Activated CD4-positive, alpha-beta memory T cell treated with anti-CD3 and anti-CD28 coated beads for 36 hours (primary cell): ENCODE measurements at places on chromosomes 6 and 20. TPM values are rescaled to one million over a fixed set of nuclear protein-coding genes. Genes with fewer than 3 reads are reported as not detected.
A peak's percentile ranks its signal among the peaks of the same experiment; 100 is the strongest.

- no peak for DNase-seq
- H3K4me3 ChIP-seq: no peak overlapping the region
- no peak overlapping the region for H3K27ac ChIP-seq
- no peaks in the 10 kb centered on the region for H3K27me3 ChIP-seq
- no peaks in the 10 kb centered on the region for H3K4me1 ChIP-seq
Observed at GRCh38 chr6:7881765-7882500, 28.7 kb downstream of the TXNDC5 start.

The SMLR1 gene
- not detected for total RNA-seq

The LY6G5B gene
- 9.2 TPM for total RNA-seq

DNA sequence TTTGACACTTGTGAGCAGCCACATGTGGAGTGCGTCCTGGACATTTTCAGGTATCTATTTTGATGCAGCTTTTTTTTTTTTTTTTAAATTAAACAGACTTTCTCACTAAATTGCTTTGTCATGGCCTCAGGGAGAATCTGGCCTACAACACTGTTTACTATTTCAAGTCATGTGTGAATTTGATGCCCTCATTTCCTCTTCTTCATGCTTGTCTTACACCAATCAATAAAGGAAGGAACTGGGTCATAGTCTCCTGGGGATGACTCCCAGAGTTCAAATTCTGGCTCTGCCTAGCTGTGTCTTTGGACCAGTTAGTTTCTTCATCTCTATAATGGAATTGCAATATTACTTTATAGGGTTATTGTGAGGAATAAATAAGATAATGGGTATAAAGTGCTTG, 554.1 kb downstream of the PRKN start:
- DNase-seq: no peak
- H3K4me3 ChIP-seq: no peak overlapping the region
- no peaks in the 10 kb centered on the region for H3K4me1 ChIP-seq

DNA sequence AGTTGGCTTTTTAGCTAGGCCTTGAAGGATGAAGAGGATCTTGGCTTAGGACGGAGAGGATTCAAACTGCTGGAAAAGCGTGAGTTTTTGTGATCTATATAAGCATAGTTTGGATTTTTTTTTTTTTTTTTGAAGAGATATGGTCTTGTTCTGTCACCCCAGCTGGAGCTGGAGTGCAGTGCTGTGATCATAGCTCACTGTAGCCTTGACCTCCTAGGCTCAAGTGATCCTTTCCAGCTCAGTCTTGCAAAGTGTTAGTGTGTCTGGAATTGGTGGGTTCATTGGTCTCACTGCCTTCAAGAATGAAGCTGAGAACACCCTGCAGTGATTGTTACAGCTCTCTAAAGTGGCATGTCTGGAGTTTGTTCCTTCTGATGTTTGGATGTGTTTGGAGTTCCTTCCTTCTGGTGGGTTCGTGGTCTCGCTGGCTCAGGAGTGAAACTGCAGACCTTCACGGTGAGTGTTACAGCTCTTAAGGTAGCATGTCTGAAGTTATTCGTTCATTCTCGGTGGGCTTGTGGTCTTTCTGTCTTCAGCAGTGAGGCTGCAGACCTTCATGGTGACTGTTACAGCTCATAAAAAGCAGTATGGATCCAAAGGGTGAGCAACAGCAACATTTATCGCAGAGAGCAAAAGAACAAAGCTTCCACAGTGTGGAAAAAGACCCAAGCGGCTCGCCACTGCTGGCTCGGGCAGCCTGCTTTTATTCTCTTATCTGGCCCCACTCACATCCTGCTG, 37.5 kb upstream of the NUP153 start:
- H3K4me3 ChIP-seq: no peak overlapping the region
- DNase-seq: no peak
- no peaks in the 10 kb centered on the region for H3K4me1 ChIP-seq

The SOX18 gene
- total RNA-seq: not detected

DNA sequence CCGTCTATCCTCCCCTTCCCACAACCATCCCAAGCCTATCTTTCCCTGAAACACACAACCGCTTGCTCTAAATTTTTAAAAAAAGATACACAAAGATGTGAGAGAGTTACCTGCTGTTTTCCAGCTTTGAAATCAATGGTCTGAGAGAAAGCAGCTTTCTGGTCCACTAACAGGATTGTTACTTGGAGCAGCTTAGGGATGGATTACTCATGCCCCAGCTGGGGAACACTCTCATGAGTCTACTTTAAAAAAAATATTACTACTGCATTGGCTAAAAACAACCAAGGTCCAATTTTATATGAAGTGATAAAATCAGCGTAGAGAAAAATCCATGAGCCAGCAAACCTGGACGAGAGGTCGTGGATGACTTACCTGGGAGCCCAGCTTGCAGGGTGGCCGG, 29.6 kb upstream of the FOXC1 start:
- peaks cover 13% of the 10 kb centered on the region for H3K27me3 ChIP-seq
- no peaks in the 10 kb centered on the region for H3K36me3 ChIP-seq
- H3K4me1 ChIP-seq: no peaks in the 10 kb centered on the region
- no peak overlapping the region for H3K27ac ChIP-seq

The FUT9 gene
- not detected for total RNA-seq

DNA sequence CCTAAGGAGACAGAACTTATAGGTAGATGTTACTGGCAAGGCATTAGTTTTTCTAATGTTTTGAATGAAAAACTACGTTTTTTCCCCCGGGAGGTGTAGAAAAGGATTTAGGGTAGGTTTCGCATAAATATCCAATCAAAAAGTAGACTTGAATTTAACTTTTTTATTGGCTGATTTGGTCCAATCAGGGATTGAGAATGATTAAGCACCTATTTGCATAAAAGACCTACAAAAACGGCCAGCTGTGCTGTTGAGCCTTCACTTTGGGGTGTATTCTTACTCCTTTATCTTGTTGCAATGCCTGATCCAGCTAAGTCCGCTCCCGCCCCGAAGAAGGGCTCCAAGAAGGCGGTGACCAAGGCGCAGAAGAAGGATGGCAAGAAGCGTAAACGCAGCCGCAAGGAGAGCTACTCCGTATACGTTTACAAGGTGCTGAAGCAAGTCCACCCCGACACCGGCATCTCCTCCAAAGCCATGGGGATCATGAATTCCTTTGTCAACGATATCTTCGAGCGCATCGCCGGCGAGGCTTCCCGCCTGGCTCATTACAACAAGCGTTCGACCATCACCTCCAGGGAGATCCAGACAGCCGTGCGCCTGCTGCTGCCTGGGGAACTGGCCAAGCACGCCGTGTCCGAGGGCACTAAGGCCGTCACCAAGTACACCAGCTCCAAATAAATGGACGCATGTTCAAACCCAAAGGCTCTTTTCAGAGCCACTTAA, 113.5 kb upstream of the BTN3A2 start:
- H3K4me1 ChIP-seq: peaks cover 22% of the 10 kb centered on the region
- peaks cover 2% of the 10 kb centered on the region for H3K36me3 ChIP-seq
- H3K27ac ChIP-seq: peak overlapping the region; percentile 99
- H3K4me3 ChIP-seq: peak overlapping the region; percentile 82
- H3K27me3 ChIP-seq: no peaks in the 10 kb centered on the region
